CD8-positive, alpha-beta memory T cell (primary cell): ENCODE measurements at places on chromosomes 6 and 20.
A peak's percentile ranks its signal among the peaks of the same experiment; 100 is the strongest.

- DNase-seq: no peak
Observed at GRCh38 chr6:3801960-3802359, 47.2 kb upstream of the FAM50B start.

DNA sequence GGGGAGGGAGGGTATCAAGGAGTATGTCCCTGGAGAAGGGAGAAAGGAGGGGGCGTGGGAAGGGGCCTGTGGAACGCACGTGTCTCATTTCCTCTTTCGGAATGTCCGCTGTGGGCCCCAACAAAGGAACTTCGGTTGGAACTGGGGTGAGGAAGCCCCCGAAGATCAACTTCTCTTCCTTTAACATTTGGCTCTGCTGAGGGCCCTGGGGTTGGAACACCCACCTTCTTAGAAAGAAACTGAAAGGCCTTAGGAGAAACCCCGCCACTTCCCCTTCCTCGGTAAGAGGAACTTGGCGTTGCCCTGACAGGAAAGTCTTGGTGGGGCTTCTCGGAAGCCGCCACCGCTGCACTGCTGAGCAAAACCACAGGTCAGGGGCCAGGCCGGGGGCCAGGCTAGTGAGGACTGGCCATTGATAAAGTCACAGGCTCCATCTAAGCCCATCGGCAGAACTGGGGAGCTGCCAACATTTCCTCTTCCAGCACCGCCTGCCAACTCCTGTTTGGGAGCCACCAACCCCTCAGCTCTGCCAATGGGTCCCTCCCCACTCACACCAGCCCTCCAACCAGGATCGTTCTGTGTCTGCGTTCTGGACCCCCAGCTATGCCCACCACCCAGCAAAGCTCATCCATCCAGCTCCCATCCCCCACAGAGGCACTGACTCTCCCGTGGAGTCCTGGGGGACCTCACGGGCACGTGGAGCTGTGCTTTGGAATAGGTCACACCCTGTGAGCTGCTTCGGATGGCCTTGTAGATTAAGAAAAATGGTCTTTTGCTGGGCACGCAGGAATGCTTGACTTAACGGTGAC, 44.8 kb downstream of the FGD2 start:
- peak; percentile 30 for DNase-seq

DNA sequence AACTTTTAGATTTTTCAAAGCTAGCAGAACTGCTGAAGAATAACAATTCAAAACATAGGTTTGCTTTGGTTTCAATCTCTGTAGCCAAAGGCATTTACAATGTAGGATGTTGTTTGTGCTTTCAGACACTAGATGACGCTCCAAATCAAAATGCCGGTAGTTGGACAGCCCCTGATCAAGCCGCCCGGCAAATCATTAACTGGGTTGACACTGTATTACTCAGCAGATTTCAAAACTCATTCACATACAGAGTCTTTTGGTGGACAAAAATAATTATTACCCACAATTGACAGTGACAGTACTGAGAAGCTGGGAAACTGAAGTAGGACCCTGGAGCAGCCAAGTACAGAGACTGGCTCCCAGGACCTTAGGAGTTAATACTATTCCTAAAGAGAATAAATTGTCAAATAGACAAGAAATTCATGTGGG, 21.3 kb upstream of the HFE start:
- peak; percentile 63 for DNase-seq

GRCh38 chr6:29976588-29977424, 34.5 kb downstream of the HLA-A start:
- peak; percentile 40 for DNase-seq

- DNase-seq: no peak
Observed at GRCh38 chr6:21454262-21454661, 139.3 kb upstream of the SOX4 start.

DNA sequence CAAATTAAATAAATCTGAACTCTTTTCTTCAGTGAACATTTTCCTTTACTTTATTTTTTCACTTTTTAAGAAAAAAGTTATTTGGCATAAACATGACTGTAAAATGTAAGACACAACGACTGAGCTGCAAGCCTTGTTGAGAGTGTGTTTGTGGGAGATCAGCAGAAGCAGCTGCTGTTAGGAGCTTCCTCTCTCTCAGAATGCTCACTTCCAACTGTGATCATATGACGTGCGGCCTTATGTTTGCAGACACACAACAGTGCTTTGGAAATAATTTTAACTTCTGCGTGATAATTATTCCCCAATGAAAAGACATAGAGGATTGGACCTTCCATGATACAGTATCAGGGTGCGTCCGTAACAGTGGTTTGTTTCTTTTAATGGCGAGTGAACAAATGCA, 104.0 kb downstream of the ARHGAP18 start:
- DNase-seq: no peak

DNA sequence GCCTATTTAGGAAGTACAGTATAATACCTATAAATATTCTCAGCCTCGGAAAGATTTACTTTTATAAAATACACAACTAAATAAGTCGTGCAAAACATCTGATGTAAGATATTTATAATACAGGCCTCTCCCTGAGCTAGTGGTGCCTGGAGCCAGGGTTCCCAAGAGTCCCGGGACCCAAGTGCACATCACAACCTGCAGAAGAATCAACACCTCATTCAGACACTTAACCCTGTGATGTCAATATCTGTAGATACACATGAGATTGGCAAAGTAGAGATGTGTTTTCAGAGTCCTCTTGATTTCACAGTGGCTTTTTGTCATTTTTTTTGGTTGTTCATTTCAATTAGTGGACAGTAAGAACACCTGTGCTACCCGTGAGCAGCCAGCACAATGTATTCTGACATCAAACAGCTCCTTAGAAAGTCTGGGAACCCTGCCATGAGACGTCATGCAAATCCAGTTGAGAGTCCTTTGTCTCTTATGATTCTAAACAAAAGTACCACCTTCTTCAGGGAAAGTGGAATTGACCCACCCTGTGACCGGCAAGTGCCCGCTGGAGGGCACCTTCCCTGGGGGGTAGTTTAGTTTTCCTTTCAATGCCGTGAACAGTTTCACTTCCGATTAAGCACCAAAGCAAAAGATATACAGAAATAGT, 101.6 kb downstream of the DACT2 start:
- DNase-seq: no peak

DNA sequence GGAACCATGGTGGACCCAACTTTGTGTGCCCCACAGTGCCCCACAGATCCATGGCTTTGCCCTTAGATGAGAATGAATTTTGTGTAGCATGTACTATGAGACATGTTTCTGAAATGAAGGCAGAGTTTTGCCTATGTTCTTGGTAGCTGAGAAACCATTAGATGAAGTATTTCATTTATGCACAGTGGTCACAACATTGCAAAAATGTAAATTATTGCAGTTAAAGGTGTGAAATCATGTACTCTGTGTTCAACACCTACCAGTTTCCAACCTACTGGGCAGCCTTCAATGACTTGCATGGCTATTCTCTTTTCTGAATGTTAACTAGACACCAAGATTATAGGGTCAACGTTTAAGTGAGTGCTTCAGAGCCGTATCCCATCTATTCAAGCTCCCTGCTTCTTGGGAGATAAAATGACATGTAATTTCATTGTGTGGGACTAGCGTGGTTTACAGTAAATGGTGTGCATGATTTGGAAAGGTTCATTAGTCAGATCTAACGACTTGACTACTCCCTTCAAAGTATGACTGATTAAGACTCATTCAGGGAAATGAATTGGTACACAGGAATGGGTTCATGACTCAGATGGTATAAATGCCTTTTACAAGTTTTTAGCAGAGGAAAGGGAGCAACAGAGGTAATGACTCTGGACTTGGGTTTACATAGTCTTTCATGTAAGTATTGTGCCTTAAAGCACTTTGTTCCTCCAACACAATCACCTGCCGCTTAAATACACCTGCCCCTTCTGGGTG, 106.1 kb upstream of the AKIRIN2 start:
- DNase-seq: no peak

DNA sequence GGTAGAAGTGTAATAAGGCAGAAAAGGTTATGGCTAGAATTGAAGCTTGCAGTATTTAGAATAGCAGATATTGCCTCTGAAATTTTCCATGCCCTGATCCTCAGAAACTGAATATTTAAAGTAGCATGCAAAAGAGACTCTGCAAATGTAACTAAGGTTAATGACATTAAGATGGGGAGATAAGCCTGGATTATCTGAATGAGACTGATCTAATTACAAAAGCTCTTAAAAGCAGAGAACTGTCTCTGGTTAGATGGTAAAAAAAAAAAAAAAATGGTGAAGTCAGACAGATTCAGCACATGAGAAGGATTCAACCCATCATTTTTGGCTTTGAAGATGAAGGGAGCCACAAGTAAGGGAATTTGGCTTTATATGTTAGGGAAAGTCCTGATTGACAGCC, 503.7 kb upstream of the IRAK1BP1 start:
- DNase-seq: no peak

DNA sequence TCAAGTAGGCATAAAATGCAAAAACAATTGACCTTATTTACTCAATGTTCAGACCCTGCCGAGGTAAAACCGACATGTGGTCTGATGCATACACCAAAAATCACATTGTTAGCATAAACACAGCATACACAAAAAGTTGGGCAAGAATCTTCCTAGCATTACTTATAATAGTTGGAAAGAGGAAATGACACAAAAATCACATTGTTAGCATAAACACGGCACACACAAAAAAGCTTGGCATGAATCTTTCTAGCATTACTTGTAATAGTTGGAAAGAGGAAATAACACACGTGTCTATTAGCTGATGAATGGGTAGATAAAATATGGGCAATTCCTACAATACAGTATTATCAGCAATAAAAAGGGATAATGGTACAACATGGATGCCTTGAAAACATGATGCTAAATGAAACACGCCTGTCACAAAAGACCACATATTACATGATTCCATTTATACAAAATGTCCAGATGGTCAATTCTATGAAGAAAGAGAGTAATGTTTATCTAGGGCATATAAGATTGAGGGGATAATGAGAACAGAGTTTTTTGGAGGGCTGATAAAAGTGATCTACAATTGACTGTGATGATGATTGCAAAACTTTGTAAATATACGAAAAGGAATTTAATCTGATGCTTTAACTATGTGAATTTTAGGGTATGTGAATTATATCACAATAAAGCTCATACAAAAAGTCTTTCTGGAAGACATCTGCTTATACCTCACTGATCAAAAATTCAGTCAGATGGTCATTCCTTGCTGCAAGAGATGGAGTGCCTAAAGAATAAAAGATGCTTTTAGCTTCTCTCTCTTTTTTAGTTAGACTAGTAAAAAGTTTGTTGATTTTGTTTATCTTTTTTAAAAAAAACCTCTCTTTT, 1019.5 kb upstream of the CITED2 start:
- DNase-seq: no peak

GRCh38 chr20:10922506-10922905, 248.7 kb upstream of the JAG1 start:
- no peak for DNase-seq

GRCh38 chr6:146202570-146202969, 173.7 kb downstream of the GRM1 start:
- DNase-seq: no peak

GRCh38 chr20:40489886-40490285, 199.2 kb downstream of the MAFB start:
- no peak for DNase-seq

DNA sequence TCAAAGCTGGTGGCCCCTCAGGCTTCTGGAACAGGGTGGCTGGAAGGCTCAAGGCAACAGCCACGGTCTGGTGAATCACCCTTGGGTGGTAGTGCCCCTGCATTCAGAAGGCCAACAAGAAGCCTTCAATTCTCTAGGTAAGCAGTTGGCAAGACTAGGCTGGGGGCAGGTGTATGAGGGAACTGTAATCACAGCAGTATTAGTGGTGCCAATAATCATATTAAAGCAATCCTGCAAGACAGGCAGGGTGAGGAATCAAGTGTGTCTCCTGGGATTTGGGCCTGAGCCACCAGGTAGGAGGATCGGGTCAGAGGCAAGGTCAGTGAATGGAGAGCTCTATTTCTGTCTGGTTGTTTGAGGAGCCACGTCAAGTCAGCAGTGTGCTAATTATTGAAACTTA, 24.9 kb upstream of the SCUBE3 start:
- no peak for DNase-seq

- DNase-seq: no peak
Observed at GRCh38 chr6:21710908-21711627, 117.5 kb downstream of the SOX4 start.

DNA sequence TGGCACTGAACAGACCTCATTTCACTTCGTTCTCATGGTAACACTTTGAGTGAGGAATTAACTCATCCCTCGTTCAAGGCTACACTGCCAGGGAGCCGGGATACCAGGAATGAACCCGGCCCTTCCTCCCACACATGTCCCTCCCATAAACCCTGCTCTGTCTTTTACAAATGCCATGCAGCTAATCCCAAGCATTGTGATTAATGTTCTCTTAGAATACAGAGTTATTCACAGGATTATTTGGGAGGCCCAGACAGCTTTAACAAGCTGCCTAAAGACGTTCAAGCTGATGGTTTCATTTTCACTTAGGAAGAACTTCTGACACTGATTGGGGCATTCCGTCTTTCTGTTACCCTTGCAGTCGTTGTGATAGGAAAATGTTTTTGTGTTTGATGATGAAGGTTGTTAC, 42.5 kb upstream of the CD83 start:
- peak; percentile 45 for DNase-seq

GRCh38 chr6:154428897-154429296, 72.3 kb upstream of the IPCEF1 start:
- no peak for DNase-seq

GRCh38 chr6:65199683-65200082, 507.3 kb downstream of the EYS start:
- DNase-seq: no peak

DNA sequence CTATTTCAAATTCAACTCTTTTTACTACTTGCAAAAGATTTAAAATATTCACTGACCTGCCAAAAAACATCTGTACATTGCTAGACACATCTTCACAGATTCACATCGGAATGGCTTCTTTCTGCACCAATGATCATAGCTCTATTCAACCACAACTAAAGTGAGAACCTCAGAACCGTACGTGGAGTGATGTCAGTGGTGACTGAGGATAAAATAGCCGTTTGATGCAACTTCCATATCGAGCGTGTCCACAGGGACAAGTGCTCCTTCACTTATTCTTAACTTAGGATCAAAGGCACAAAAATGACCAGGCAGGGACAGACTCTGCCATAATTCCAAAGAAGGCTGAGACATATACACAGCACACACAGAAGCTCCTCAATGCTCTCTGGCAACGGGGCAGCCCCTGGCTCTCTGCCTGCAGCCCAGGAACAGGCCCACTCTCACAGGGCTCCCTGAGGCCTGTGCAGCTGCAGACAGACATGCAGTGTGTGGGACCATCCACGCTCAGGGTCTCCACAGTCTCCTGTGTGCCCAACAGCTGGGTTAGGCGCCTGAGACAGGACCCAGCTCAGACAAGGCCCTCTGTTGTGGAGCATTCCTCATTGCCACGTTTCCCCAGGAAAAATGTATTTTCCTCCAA, 22.8 kb downstream of the FYN start:
- DNase-seq: no peak

DNA sequence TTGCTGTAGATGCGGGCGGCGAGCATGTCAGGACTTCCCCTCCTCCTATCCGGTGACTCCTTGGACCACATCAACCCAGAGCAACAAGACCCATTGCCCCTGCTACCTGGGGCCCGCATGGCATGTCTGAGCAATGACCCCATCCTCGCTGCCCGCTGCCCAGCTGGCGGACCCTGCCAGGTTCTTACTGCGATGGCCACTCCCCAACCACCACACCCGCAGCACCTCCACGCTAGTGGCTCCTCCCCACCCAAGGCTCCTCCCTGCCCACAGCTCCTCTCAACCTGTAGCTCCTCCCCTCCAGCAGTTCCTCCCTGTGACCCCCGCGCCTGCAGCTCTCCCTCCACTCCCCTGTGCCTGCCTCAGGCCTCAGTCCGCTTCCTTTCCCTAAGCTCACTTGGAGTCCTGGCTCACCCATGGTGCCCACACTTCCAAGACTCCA, 17.6 kb upstream of the SERPINB9 start:
- DNase-seq: no peak
